ENCODE measurements at places on chromosomes 1 and 21. TPM values are rescaled to one million over a fixed set of nuclear protein-coding genes. Genes with fewer than 3 reads are reported as not detected.

SLAMF9 gene
- not detected for total RNA-seq

UBL4B gene
- total RNA-seq, result not detected

FCRL5 gene
- not detected for total RNA-seq

TGFBR3 gene
- 10.8 TPM for total RNA-seq

DNA sequence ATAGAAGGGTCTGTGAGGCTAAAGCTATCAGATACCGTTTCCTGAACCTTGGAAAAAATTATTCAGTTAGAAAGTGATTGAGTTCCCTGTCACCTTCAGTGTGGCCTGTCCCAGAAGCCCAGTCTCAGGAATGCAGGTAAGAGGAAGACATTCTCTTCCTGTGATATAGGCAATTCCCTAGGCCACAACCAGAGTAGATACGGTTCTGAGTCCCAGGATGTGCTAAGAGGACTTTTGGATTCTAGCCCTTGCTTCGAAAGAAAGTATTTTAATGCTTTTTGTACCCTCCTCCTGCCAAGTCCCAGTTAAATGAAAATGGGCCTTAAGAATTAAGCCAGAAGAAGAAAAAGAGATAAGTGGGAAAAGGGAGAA, 313.5 kb upstream of the PLXNA2 start:
- DNase-seq, result no peak

DNA sequence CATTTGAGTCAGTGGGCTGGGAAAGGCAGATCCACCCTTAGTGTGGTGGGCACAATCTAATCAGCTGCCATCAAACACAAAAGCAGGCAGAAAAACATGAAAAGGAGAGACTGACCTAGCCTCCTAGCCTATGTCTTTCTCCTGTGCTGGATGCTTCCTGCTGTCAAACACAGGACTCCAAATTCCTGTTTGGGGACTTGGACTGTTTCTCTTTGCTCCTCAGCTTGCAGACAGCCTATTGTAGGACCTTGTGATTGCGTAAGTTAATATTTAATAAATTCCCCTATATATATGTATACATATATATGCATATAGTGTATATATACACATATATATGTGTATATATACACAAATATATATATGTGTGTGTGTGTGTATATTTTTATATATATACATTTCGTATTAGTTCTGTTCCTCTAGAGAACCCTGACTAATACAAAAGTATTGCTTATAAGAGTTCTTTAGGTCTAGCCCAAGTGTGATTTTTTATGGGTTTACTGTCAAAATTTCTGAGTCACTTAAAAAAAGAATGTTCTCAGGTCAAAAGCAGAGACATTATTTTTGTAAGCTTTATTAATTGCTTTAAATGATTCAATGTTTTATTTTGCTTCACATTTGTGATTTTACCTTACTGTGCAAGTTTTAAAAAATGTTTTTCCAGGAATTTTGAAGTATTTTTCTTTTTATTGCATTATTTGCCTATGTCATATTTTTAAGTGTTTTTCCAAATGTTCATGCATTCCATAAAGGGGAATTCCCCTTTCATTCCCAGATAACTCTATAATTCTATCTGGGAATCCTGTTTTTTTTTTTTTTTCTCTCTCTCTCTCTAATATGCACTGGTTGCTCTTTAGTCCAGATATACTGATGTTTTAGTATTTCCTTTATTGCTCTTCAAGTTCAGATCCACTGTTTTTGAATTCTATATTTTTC, 92.1 kb upstream of the ADAMTS5 start:
- DNase-seq, result no peak

DNA sequence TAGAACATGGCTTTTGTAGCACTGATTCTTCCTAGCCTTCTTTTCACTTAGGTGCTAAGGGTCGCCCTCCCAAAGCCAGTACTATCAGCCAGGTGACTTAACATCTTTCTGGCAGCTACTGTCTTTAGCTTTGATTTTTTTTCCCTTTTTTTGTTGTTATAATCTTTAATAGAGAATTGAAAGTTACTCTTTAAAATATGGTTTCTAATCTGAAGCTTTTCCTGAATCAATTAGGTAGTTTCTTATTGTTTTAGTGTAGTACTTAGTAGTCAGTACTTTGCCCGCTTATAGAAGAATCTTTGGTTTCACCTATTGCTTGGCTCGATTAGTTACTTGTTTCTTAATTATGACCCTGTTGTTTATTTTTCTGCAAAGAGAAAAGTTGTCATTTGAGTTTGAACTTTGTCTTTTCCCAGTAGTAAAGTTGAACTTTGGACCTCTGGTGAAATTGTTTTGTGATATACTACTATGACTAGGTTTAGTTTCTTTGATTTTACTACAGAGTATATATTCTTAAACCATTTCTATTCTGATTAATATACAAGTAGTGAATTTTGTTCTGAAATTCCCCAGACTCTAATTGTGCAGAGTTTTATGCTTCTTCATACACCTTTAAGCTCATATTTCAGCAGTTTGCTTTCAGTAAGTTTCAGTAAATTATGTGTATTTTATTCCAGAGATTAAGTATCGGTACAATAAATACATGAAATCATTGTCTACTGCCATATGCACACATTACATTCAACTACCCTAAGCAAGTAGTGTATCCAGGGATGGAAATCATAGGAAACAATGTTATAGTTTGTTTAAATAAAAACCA, 3.9 kb downstream of the MAGI3 start:
- DNase-seq, result no peak

- no peak for DNase-seq
These were observed 11.9 kb downstream of the TRIM11 start for GRCh38 chr1:228394571-228395394.

DNA sequence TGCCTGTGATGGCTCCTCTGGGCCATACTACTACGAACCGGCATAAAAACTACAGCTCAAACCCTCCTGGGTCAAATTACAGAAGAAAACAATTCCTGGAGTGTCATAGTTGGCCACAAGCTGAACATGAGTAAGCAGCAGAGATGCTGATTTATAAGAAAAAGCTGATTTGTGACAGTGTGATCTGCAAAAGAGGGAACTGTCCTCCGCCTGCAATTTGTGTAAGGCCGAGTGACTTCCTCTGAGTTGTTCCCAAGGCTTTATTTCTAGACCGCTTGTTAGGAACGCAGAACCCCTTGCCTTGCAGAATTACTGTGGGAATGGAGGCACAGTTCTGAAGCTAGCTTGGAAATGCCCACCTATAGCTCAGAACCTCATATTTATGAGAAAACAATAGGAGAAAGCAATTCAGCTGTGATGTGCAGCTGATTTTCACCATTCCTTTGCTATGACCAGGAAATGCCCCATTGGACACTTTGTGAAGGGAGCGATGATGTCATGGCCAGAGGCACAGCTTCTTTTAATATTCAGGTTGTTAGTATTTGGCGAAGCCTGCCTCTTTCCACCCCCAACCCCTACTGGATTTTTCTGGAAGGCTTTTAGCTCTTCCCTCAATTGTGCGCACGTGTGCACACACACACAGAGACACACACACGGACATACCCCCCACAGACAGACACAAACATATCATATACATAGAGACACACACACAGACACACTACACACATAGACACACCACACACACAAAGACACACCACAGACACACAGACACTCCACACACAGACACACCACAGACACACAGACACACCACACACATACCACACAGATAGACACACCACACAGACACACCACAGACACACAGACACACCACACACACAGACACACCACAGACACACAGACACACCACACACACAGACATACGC, 47.6 kb downstream of the IER5 start:
- DNase-seq, result no peak

- DNase-seq, result peak; percentile 44
These were observed 32.9 kb downstream of the RASSF5 start for GRCh38 chr1:206540044-206540780.

DNA sequence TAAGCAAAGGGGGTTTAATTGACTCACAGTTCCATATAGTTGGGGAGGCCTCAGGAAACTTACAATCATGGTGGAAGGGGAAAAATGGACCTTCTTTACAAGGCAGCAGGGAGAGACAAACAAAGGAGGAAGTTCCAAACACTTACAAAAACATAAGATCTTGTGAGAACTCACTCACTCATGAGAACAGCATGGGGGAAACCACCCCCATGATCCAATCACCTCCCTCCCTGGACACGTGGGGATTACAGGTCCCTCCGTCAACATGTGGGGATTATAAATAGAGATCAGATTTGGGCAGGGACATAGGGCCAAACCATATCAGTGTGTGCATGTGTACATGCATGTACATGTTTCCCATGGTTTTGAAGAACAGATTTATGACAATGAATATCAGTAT, 5.5 kb upstream of the SMG7 start:
- DNase-seq, result no peak

DNA sequence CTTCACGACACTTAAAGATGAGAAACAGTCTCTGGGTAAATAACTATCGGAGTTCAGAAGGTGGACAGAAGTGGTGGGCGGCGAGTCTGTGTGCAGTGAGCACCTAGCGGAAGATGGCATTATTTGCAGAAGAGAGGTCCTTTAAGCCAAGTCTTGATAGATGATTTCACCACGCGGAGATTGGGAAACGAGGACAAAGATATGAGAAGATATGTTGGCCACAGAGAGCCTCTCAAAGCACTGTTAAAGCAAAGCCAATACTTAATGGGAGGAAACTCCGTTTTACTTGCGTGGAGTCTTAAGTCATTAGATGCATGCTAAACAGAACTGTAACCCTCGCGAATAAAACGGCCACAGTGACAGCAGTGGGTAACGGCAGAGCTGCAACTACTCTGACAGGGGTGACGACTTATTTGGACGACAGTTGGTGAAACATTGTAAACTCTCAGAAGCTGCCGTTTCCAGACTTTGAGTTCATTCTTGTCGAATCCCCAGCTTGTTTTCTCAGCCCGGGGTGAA, 577 bp upstream of the CEP350 start:
- no peak for DNase-seq

Data from Calu3 (cell line).